ENCODE measurements at places on chromosomes 6 and 20.

DNA sequence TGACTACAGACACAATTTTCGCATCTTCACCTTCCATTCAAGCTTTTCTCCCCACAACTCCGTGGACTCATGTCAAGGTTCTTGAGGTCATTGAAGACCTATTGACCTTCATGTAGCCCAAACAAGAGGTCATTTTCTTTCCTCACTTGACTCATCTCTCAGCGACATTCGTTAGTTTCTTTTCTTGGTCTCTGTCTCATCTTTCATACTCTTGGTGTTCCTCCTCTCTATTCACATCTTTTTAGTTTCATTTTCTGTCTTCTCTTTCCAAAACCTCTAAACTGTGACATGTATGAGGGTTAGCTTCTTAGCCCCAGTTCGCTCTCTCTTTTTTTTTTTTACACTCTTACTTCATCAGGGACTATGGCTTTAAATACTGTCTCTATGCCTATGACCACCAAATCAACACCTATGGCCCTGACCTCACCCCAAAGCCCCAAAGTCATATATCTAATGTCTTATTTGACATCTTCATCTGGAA is 128.6 kb upstream of the BACH2 start:
- no peak for DNase-seq

- DNase-seq = no peak
Observed at GRCh38 chr6:72972579-72972978, 252.7 kb downstream of the KHDC1L start.

DNA sequence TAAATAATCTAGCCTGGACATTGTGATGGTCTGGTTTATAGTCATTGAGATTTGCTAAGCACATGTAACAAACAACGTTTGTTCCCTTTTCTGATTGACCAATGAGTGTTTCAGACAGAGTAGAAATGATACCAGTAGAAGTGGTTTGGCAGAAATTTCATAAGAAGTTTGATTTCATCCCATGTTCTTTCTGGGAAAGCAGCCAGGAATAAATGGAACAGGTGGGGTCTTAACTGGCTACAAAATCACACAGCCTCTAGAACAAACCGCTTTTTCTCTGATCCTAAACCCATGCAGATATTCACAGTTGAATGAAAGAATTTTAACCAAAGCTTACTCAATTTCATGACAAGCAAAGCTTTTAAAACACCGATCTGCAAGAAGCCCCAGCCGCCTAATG is 227.5 kb downstream of the UST start:
- DNase-seq = no peak

GRCh38 chr20:237489-237888 is 10.4 kb downstream of the DEFB129 start:
- DNase-seq = no peak

DNA sequence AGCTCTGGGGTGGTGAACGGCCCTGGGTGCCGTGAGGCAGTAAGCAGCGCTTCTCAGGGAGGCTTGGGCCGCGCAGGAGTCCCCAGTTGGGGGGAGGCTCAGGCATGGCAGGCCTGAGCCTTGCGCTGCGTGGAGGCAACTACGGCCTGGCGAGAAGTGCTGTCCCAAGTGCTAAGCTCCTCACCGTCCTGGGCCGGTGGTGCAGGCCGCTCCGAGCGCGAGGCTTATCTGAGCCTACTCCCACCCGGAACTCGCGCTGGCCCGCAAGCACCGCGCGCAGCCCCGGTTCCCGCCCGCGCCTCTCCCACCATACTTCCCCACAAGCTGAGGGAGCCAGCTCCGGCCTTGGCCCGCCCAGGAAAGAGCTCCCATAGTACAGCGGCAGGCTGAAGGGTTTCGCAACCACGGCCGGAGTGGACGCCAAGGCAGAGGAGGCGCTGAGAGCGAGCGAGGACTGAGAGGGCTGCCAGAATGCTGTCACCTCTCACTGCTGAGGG is 1.8 kb upstream of the WRNIP1 start:
- no peak for DNase-seq

All from right forelimb (tissue), 1 donor.